ENCODE measurements at places on chromosomes 13 and 19.

- no peak for DNase-seq
Observed at GRCh38 chr19:23998568-23998967, 83.9 kb downstream of the ZNF726 start.

GRCh38 chr13:97112446-97113152 lies 109.5 kb upstream of the MBNL2 start:
- DNase-seq: no peak

- no peak for DNase-seq
Observed at GRCh38 chr13:29101409-29101808, 281.3 kb downstream of the MTUS2 start.

GRCh38 chr19:8484331-8484894 lies 18.0 kb downstream of the PRAM1 start:
- no peak for DNase-seq

- DNase-seq: peak; percentile 11
Observed at GRCh38 chr13:71464686-71465085, 402.3 kb downstream of the DACH1 start.

DNA sequence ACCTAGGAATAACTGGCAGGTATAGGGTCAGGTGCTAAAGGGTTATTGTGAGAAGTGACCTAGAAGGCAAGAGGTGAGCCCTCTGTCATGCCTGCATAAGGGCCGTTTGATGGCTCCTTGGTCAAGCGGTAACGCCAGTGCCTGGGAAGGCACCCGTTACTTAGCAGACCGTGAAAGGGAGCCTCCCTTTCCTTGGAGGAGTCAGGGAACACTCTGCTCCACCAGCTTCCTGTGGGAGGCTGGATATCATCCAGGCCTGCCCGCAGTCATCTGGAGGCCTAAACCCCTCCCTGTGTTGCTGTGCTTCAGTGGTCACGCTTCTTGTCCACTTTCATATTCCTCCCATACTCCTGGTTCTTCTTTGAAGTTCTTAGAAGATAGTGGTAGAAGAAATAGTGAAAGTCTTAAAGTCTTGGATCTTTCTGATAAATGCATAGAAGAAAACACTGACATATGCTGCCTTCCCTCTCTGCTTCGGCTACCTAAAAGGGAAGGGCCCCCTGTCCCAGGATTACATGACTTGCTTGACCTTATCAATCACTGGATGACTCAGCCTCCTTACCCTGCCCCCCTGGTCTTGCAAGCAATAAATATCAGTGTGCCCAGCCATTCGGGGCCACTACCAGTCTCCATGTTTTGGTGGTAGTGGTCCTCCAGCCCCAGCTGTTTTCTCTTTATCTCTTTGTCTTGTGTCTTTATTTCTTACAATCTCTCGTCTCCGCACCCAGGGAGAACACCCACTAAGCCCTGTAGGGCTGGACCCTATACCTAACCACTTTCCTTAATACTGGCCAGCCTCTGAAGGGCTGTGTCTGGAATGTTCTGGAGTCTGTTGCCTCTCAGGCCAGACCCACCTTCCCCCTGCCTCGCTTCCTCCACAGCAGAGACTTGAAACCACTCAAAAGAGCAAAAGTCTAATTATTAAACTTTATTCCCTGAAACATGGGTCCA lies 16.1 kb upstream of the ABCC4 start:
- DNase-seq: peak; percentile 28

GRCh38 chr13:91141543-91142061 lies 205.9 kb upstream of the MIR17HG start:
- DNase-seq: no peak

DNA sequence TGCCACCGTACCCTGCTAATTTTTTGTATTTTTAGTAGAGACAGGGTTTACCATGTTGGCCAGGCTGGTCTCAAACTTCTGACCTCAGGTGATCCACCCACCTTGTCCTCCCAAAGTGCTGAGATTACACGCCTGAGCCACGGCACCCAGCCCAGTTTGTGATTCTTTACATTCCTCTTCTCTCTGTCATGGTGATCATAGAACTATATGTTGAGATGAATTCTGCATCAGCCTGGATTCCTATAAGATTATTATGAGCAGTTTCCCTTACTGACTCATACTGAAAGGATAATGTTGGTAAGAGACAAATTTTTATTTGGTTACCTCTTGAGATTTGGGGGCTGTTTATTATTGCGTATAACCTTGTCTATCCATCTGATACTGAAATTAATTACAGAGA lies 121.5 kb upstream of the CSNK1A1L start:
- DNase-seq: no peak

- no peak for DNase-seq
Observed at GRCh38 chr13:28097503-28097902, 2.9 kb downstream of the FLT3 start.

DNA sequence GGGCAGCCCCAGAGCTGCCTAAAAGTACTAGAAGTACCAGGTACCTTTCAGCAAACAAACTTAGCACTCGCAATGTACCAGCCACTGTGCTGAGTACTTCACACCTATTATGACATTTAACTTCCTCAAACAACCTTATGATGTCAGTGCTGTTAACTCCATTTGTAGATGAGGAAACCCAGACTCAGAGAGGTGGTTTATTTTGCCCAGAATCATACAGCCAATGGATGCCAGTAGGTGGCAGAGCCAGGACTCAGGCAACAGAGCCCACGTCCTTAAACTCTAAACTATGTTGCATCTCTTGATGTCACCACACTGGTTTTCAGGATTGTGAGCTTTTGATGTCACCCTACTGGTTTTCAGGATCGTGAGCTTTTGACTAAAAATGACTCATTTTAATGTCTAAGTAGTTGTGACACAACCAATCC lies 78.9 kb downstream of the FLT1 start:
- DNase-seq: no peak

- DNase-seq: no peak
Observed at GRCh38 chr19:40342644-40343311, 5.4 kb downstream of the C19orf47 start.

DNA sequence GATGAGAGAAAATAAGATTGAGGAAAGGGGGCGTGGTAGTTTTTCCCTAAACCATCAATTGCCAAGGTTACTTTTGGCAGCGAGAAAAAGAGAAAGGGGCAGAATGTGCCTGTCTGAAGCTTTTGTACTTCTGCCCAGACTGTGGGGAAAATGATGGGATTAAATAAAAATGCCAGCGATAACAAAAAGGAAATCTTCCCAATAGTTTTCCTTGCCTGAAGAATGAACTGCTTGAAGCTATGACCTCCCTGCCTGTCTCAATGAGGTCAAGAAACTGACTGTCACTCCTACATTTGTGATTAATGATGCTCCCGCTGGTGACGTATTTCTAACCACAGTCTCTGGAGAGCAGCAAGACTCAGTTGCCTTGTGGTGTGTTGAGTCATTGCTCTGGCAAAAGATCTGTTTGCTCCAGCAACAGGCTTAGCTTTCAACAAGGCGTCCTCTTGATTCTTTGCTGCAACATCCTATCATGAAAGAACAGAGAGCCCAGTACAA lies 1051.5 kb downstream of the DIAPH3 start:
- peak; percentile 99 for DNase-seq

- DNase-seq: no peak
Observed at GRCh38 chr19:50555450-50556281, 12.6 kb downstream of the LRRC4B start.

- DNase-seq: no peak
Observed at GRCh38 chr13:90723381-90723780, 624.1 kb upstream of the MIR17HG start.

DNA sequence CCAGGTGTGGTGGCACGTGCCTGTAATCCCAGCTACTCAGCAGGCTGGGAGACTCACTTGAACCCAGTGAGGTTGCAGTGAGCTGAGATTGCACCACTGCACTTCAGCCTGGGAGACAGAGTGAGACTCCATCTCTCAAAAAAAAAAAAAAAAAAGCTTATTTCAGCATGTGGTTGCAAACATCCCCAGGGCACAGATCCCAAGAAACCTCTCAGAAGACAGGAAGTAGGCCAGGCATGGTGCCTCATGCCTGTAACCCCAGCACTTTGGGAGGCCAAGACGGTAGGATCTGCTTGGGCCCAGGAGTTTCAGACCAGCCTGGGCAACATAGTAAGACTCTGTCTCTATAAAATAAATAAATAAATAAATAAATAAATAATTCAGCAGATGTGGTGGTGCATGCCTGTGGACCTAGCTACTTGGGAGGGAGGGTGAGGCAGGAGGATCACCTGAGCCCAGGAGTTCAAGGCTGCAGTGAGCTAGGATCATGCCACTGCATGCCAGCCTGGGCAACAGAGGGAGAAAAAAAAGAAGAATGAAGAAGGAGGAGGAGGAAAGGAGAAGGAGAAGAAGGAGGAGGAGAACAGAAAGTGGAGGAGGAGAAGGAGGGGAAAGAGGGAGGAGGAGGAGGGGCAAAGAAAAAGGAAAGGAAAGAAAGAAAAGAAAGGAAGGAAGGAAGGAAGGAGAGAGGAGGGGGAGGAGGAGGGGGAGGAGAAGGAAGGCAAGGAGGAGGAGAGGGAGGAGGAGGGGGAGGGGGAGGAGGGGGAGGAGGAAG lies 4.3 kb upstream of the LRRC8E start:
- DNase-seq: no peak

DNA sequence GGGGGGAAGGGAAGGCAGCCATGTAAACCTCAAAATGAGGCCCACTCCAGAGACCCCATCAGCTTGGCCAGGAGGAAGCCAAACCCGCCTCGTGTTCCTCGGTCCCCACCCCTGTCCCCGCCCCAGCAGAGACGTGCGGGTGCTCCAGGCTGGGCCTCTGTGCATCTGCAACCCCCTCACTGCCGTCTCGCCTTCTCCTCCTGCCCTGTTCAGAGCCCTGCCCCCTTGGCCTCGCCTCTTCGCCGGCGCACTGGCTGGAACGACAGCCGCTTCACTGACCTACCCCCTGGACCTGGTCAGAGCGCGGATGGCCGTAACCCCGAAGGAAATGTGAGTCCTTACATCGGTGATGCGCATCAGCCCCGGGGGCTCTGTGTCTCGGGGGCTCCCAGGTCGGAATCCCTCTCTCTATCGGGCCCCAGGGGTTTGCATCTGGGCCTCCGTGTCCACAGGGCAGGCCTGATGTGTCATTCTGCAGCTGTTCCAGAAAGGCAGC lies 32.2 kb downstream of the TMEM161A start:
- DNase-seq: no peak

GRCh38 chr13:30334663-30335386 lies 27.5 kb upstream of the KATNAL1 start:
- no peak for DNase-seq

- peak; percentile 87 for DNase-seq
Observed at GRCh38 chr13:43054803-43055802, 31.7 kb downstream of the DNAJC15 start.

GRCh38 chr19:35784503-35785338 lies 9.4 kb downstream of the ARHGAP33 start:
- DNase-seq: no peak

DNA sequence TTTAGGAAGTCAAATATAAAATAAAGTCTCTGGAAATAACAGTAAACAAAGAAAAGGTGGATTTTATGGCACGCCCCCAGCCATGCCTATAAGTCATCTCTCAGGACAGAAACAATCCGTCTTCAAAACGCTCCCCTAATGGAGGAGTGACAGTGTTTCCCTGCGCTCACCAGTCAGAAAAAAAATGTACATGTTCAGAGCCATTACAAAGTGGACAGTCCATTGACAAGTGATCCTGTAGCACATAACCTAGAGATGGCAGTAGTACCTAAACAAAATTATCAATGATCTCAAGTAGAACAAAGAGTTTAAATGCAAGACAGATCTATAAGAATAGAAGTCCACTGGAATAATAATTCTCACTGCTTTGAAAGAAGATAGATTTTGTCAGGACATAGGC lies 891.7 kb upstream of the MIR17HG start:
- peak; percentile 3 for DNase-seq

DNA sequence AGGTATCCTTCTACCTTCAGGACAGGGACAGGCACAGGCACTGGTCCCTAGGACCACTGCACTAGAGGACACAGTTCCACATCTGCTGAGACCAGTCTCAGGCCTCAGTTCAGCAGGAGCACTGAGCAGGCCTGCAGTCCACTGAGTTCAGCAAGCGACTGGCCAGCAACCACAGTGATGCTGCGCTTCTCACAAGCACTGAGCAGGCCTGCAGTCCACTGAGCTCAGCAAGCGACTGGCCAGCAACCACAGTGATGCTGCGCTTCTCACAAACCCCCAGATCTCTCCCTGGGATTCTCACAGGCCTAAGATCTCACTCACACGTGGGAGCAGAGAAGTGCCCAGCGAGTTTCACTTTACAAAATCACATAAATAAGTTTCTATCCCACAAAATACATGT lies 140.6 kb downstream of the IRS2 start:
- DNase-seq: no peak

- peak; percentile 69 for DNase-seq
Observed at GRCh38 chr13:33087091-33087490, 70.9 kb downstream of the KL start.

DNA sequence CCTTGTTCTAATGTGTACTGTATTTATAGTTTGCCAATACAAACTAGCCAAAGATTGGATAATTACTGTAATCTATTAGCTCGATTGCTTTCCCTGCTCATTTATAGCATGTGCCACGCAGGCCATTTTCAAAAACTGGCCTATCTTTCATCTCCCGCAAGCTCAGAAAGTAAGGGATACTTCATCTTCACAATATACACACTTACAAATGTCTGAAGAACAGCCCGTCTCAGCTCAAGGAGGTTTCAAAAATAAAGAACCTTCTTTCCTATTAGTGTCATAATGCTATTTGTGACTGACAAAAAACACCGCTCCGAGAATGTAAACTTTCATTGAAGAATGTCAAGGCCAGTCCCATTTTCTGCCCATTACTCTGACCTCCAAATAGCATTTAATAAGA lies 306.4 kb upstream of the ZNF507 start:
- DNase-seq: no peak

DNA sequence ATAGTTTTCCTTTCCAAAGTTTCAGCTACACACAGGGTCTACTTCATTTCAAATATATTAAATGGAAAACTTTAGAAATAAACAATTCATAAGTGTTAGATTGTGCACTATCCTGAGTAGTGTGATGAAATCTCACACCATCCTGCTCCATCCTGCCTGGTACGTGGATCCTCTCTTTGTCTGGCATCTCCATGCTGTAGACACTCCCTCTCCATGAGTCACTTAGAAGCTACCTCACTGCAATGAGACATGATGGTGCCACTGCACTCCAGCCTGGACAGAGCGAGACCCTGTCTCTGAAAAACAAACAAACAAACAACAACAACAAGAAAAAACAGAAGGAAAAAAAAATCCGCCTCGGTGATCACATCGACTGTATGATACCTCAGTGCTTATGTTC lies 191.8 kb downstream of the PCCA start:
- DNase-seq: peak; percentile 16

- peak; percentile 4 for DNase-seq
Observed at GRCh38 chr13:57925250-57925649, 293.7 kb downstream of the PCDH17 start.

GRCh38 chr19:43532962-43533545 lies at the start of gene ZNF575:
TSS of gene ZNF575 (plus strand) at chr19:43533188. CDS start at chr19:43534423, 1,235 bp downstream.
- peak; percentile 97 for DNase-seq

DNA sequence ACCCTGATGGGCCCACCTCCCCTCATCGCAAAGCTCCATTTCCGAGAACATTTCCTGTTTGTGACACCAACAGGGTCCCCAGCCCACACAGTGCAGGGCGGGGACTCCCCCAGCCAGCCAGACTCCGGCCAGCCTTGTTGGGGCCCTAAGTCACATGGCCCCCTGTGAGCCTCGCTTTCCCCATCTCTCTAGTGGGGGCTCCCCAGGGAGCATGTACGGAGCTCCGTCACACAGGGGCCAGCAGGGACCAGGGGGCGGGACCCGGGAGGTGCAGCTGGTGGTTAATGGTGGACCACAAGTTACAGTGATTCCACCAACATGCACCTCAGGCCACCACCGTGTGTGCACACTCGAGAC lies 1.7 kb downstream of the TBXA2R start:
- DNase-seq: no peak

- DNase-seq: no peak
Observed at GRCh38 chr13:95480791-95481780, 71.4 kb upstream of the CLDN10 start.

- DNase-seq: no peak
Observed at GRCh38 chr19:18460900-18461299, 23.0 kb upstream of the ISYNA1 start.

Measured in fibroblast of lung (primary cell).